ENCODE measurements at places on chromosomes 3 and 15.

DNA sequence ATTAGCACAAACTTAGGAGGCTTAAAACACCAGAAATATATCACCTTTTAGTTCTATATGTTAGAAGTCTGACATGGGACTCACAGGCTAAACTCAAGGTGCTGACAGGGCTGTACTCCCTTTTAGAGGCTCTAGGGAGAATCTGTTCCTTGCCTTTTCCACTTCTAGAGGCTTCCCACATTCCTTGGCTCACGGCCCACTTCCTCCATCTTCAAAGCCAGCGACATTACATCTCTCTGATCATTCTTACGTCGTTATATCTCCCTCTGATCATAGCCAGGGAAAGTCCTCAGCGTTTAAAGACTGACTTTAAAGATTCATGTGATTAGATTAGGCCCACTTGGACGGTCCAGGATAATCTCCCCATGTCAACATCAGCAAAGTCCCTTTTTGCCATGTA, 166.3 kb downstream of the GREM1 start:
- no peak for DNase-seq

GRCh38 chr3:117626577-117626976, 917.0 kb downstream of the TUSC7 start:
- no peak for DNase-seq

DNA sequence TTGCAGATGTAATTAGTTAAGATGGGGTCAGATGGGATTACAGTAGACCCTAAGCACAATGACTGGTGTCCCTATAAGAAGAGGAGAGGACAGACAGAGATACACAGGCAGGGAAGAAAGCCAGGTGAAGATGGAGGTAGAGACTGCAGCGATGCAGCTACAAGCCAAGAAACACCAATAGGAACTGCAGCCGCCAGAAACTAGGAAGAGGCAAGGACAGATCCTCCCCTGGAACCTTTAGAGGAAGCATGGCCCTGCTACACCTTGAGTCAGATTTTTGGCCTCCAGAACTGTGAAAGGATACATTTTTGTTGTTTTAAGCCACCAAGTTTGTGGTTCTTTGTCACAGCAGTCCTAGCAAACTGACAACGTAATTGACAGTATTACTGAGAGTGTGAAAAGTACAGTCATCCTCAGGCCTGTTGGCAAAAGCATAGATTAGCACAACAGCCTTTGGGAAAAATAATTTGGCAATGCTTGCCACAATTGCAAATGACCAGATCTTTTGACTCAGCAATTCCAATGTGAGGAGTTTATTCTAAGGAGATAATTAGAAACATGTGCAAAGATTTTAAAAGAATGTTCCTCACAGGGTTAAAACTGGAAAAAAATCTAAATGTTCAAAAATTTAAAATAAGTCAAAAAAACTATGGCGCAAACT, 82.6 kb upstream of the TJP1 start:
- DNase-seq, result no peak

GRCh38 chr15:25733036-25733855, 129.9 kb downstream of the ATP10A start:
- no peak for DNase-seq

DNA sequence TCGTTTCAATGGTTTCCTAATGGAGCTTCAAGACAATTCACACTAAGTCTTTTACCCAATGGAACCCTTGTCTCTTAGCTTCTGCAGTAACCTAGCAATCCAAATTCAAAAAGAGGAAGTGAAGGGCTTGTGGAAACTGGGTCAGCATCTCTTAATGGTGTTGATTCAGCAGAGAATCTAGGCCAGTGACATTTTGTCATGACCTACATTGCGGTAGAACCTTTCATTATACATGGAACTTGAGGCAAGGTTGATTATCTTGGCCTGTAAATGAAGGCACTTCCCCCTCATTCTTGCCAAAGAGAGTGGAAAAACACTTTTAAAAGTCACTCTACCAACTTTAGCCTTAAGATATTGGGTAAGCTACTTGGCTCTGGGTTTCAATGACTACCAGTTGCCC, 42.8 kb downstream of the C2CD4B start:
- no peak for DNase-seq

DNA sequence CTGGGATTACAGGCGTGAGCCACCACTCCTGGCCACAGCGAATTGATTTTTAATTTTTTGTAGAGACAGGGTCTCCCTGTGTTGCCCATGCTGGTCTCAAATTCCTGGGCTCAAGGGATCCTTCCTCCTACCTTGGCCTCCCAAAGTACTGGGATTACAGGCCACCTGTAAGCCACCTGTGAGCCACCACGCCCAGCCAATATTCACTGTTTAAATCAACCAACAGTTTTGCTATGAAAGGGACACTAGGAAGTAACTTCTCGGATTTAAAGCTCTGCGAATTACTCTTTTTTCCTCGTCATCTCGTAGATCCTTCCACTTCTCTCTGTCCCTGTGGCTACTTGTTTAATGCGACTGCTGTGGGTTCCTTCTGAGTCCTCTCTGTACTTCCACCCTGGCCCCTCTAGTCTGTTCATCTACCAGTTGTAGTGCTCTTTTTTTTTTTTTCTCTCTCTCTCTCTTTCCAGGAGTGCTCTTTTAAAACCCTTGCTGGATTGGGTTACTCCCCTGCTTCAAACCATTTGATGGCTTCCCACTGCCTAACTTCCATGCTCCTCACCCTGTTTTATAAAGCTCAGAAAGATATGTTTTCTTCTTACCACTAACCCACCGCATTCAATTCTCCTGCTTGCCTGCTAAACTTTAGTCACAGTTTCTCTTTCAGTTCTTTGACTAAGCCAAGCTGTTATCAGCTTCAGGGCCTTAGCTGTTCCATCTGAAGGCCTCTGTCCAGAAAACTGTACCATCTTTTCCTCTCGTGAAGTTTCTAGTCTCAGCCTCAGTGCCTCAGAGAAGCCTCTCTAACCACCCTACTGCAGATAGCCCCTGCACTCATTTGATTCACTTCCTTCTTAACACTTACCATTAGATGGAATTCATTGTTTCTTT, 12.4 kb downstream of the RTF1 start:
- DNase-seq, result no peak

DNA sequence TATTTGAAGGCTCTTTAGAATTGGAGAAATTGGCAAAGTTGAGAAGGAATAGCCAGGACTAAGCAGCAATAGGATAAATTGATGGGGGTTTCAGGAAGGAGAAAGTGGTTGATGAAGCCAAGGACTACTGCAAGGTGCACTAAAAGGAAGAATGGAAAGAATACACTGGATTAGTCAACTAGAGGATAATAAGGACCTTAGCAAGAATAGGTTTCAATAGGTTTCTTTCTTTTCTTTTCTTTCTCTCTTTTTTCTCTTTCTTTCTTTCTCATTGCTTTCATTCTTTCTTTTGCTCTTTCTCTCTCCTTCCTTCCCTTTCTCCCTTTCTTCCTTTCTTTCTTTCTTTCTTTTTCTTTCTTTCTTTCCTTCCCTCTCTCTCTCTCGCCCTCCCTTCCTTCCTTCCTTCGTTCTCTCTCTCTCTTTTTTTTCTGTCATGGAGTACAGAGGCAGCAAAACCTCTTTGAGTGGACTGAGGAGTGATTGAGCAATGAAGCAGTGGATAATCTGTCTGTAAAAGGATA, 234.4 kb upstream of the TMC3 start:
- DNase-seq, result no peak

GRCh38 chr3:67550541-67550940, 103.9 kb downstream of the SUCLG2 start:
- DNase-seq, result no peak

GRCh38 chr15:59553879-59554735, 57.5 kb upstream of the GCNT3 start:
- peak; percentile 81 for DNase-seq

GRCh38 chr15:73724212-73724611, 28.9 kb downstream of the INSYN1 start:
- no peak for DNase-seq

- DNase-seq, result no peak
Measured at GRCh38 chr3:192494174-192494573, 233.2 kb downstream of the FGF12 start.

DNA sequence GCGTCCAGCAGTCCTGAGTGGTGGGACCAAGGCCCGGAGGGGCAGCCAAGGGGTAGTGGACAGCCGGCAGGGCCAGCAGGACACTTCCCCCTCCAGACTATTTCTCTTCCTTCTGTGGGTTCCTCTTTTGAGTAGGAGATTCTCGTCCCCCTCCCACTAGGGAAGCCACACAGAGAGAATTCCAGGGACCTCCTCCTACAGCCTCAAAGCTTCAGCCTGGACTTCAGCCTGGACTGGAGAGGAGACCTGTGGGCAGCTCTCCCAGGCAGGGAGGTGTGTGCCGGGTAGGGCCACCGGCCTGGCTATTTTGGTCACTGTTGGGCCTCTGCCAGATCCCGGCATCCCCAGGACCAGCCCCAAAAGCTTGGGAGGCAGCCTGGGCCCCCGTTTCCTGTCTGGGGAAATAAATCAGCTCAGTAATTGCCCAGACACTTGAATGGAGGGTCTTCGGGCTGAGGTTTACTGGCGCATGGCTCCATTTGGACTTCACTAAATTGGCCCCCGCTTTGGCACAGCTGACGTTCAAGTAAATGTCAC, 1.3 kb downstream of the SLC6A6 start:
- no peak for DNase-seq

DNA sequence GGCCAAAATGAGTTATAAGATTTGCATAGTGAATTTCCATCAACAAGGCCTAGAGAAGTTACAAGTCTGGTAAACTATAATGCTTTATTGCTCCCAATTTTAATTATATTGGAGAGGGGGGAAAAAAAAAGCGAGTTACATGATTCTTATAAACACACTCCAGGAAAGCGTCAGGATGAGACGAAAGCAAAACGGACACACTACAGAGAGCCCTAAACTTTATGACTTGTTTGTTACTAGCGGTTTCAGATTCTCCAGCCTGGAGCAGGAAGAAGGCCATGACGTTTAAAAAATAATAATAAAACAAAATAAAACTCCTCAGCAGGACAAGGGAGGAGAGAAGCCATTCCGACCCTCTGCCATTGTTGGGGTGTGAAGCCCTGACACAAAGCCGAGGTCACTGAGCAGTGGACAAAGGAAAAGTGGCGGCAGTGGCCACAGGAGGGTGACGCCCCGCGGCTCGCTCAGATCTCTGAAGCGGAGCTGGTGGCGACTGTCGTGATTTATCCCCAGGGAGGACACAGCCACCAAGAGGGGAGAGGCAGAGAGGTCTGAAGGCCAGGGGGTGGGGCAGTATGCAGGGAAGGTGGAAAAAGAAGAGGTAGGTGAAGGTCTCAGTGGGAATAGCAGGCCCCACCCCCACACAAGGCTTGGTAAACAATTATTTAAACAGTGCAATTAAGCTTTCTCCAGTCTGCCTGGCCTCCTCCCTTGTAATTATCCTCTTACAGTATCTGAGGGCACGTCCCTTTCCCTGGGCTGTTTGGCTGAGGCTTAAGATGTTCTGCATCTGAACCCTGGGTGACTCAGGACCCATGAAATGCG, 45.3 kb downstream of the ADAMTS9 start:
- DNase-seq, result no peak

DNA sequence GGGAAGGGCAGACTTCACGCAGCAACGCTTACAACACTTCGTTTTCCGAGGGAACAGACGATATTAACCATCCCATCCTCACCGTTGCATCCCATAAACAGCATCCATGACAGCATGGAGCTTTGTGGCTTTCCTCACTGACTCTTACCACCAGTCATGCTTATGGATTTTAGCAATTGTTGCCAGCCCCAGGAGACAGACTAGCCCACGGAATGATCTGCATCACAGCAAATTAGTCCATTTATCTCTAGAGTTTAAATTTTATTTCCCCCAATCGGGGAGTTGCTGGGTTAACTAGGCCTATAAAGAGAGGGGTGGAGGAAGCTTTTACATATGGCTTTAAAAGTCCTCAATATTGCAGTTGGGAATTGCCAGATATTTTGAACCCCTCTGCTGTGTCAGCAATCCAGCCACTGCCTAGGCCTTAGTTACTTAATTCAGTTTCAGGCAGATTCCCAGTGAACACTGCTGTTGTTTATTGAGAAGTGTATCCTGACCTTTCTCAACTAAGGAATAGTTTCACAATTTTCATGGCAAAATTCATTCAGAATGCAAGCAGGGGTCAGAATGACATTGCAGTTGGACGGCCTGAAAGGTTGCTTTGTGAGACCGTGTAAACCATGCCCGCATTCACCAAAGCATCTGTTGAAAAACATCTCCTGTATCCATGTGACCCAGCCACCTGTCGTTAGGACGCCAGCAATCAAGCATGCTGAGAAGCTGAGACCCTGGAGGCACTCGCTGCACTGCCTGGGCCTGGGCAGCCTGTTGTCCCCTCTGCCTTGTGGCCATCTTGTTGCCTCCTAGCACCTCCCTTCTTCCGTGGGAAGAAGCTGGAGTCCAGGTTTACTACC, 397.4 kb upstream of the TPM1 start:
- no peak for DNase-seq

DNA sequence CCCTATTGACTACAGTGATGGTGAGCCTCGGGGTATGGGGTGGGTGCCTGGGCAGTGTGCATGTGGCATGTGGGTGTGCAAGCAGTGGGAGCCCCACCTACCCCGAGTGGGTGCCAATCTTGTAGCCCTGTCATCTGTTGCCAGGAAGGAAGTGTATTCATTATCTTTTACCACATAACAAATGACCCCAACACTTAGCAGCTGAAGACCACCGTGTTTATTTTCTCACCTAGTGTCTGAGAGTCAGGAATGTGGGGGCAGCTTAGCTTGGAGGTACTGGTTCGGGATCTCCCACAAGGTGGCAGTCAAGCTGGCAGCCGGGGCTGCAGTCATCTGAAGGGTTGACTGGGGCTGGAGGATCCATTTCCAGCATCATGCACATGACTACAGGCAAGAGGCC, 21.7 kb downstream of the XYLB start:
- DNase-seq, result no peak

DNA sequence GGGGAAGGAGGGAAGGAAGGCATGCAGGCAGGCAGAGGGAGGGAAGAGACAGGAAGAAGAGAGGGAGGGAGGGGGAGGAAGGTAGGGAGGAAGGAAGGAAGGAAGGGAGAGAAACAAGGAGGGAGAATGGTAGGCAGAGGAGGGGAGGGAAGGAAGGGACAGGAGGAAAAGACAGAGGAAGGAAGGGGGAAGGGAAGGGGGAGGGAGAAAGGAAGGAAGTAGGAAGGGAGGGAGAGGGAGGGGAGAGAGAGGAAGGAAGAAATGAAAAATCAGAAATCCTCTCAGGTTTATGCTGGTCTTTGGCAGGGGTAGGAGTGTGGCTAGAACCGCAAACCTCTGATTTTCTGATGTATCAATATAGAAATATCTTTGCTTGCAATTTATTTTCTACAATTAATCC, 4.2 kb downstream of the PRTG start:
- DNase-seq, result no peak

GRCh38 chr3:14440168-14440518, 37.7 kb downstream of the SLC6A6 start:
- no peak for DNase-seq

DNA sequence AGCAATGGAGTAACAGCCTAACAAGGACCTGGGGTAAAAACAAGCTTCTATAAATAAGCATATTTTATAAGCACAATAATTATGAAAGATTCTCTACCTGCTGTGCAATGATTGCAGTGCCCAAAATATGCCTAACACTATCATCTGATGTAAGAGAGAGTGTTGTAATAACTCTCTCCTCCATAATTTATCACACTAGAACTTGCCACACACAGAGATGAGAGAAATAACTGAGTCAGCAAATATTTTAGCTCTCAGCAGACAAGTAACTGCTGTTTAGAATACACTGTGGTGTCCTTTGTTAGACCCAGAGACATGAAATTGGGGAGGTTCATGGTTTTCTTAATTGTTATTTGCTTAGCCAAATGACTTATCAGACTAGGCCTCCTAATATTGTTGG, 105.3 kb upstream of the ACP3 start:
- no peak for DNase-seq

All from HS-5 (cell line).